ENCODE measurements at places on chromosomes 3 and 15.
A peak's percentile ranks its signal among the peaks of the same experiment; 100 is the strongest.

GRCh38 chr3:38519651-38520050 lies 23.5 kb downstream of the EXOG start:
- no peak for DNase-seq

DNA sequence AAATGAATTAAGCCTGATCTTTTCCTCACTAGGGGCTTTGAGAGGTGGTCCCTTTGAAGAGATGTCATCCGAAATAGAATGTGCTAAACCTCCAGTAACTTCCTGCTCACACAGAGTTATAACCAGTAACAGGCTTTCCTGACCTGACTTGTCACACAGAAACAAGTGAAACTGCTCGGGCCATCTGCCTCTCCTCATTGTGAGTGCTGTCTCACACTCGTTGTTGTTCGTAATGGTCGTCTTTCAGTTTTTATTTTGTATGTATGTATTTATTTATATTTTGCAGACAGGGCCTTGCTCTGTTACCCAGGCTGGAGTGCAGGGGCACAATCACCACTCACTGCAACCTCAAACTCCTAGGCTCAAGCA lies 24.0 kb downstream of the ACSBG1 start:
- DNase-seq, result no peak

DNA sequence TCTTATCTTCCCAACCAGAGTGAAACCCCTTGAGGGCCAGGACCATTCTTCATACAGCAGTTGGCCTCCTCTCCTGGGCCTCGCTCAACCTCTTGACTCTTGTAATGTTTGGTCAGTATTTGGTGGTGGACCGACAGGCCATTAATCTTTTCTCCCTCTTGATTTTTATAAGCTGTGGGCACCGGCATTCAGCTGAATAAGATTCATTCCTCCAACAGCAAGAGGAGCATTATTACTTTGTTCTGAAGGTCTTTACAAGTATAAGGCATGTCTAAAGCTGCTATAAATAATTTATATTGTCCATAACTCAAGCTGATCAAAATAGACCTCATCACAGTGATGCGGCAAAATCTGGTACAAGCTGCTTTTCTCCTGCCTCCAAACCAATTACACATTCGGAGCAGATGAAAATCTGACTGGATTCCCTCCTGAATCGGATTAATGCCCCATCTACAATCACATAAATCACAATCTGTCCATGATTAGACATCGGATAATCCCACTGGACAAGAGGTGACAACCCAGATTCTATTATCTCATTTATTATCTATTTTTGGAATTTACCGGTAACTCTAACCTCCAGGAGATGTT lies 8.4 kb upstream of the ISL2 start:
- DNase-seq, result peak; percentile 65

- no peak for DNase-seq
Observed at GRCh38 chr3:129892857-129893580, 492 bp downstream of the TMCC1 start.

DNA sequence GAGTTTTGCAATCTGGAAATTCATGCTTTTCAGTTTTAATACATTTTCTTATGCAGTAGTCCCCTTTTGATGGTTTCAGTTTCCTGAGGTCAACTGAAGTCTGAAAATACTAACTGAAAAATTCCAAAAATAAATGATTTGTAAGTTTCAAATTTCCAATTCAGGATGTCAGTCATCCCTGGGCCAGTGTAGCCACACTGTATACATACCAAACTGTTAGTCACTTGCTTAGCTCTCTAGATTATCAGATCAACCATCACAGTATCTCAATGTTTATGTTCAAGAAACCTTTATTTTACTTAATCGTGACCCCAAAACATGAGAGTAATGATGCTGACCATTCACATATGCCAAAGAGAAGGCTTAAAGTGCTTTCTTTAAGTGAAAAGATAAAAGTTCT lies 715.5 kb downstream of the GBE1 start:
- DNase-seq, result no peak
